ENCODE measurements at places on chromosomes 2 and 18.

- no peak for DNase-seq
Observed at GRCh38 chr18:70256184-70256583, 32.7 kb upstream of the SOCS6 start.

DNA sequence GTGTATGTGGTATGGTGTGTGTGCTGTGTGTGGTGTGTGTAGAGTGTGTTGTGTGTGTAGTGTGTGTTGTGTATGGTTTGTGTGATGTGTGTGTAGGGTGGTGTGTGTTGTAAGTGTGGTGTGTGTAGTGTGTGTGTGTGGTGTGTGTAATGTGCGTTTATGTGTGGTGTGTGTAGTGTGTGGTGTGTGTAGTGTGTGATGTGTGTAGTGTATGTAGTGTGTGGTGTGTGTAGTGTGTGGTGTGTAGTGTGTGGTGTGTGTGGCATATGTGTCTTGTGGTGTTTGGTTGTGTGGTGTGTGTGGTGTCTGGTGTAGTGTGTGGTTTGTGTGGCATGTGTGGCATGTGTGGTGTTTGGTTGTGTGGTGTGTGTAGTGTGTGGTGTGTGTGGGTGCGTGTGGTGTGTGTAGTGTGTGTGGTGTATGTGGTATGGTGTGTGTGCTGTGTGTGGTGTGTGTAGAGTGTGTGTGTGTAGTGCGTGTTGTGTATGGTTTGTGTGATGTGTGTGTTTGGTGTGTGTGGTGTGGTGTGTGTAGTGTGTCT is 4.0 kb upstream of the RTP5 start:
- no peak for DNase-seq

- peak; percentile 30 for DNase-seq
Observed at GRCh38 chr2:96315400-96316071, 9.6 kb upstream of the ITPRIPL1 start.

DNA sequence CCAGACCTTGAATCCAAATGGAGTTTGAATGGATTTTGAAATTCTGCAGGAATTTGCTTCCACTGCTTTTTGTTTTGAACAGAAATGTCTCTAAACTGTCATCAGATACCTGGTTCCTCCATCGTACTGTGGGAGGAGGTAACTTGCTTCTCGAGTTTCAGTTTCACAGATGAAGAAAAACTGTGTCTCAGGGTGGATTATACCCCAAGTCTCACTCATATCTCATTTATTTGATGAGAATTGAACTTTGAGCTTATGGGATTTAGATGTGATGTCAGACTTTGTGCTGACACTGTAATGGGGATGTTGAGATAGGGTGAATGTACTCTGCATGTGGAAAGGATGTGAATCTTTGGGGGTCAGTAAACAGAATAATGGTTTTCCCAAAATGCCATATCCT is 107.5 kb downstream of the GORASP2 start:
- DNase-seq = no peak

DNA sequence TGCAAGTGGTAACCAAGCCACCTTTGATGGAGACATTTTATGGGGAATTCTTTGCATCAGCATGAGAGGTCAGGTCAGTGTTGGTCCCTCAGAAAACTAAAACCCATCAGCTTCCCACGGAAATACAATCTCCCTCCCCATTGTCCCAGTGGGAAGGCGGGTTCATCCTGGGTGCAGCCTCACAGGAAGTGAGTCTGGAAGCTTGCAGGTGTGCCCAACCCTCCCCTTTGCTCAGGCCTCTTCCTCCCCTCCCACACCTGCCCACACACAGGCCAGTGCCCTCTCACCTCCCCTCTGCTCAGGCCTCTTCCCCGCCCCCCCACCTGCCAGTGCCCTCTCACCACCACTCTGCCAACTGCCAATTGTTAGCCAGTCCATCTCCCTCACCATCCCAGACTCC is 166.8 kb upstream of the RAB6C start:
- DNase-seq = no peak

DNA sequence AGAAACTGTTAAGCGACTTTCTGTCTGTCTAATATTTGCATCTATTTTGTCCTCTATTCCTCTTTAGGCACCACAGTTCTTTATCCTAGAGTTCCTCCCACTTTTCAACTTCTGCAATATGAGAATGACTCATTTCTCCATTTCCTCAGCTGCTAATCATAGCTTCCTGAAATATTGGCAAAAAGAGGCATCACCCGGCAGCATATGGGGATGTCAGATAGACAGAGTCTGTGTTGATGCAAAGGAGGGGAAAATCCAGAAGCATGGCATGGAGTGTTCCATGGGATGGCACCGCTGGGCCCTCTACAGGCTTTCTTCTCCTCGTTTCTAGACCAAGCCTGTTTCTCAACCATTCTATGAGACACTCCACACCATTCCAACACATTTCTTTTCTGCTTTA is 93.4 kb downstream of the DOCK10 start:
- DNase-seq = no peak

DNA sequence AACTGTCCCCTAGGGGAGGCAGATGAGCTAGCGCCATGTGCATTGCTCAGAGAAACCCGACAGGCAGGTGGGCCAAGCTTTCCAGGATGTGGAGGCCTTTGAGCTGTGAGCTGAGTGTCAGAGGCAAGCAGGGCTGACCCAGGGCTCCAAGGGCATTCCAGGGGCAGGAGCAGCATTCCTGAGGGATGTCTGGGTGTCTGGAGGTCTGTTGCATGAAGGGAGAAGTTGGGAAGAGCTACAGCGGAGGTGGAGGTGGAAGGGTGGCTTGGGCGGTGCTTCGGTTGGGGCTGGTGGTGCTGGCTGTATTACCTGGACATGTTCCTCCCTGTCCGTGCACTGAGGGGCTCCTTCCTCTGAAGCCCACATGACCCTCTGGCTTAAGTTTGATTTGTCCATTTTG is 102.8 kb downstream of the RNF144A start:
- no peak for DNase-seq

GRCh38 chr2:158482594-158482993 is 25.8 kb downstream of the PKP4 start:
- DNase-seq = no peak

- no peak for DNase-seq
Observed at GRCh38 chr2:188382107-188382506, 90.4 kb downstream of the GULP1 start.

DNA sequence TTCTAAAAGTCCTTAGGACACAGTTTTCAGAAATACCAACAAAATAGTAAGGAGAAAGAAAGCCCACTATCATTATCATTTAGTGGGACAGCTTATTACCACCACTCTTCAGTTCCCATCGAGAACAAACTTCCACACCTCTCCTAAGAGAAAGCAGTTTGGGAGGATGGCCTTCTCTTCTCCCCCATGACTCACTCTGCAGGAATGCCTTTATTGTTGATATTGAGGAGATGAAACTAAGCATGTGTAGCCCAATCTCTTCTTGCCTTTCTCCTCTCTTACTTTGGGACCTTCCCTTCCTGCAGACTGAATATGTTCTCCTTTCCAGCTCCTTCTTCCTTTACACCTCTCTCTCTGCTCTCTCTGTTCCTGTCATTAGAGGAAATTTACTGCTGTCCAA is 30.0 kb upstream of the ERMN start:
- DNase-seq = no peak

DNA sequence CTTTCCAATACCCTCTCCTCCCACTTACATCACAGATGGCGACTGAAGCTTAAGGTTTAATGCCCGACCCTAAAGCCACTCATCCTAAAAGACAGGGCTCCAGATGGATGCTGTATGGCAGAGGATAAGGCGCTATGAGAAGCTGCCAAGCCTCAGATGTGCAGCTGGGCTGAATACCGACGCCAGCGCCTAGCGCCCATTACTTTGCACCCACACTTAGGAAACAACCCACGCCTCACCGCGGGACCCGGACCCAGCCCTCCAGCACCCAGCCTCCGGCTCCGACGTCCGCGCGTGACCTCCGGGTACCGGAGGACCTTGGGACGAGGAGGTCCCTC is 335 bp downstream of the TRAK2 start:
- DNase-seq = no peak

GRCh38 chr18:51192696-51193095 is 4.8 kb downstream of the MEX3C start:
- DNase-seq = no peak

- DNase-seq = no peak
Observed at GRCh38 chr2:1611886-1612285, 132.4 kb downstream of the PXDN start.

- DNase-seq = no peak
Observed at GRCh38 chr2:176414641-176415040, 145.4 kb downstream of the MTX2 start.

DNA sequence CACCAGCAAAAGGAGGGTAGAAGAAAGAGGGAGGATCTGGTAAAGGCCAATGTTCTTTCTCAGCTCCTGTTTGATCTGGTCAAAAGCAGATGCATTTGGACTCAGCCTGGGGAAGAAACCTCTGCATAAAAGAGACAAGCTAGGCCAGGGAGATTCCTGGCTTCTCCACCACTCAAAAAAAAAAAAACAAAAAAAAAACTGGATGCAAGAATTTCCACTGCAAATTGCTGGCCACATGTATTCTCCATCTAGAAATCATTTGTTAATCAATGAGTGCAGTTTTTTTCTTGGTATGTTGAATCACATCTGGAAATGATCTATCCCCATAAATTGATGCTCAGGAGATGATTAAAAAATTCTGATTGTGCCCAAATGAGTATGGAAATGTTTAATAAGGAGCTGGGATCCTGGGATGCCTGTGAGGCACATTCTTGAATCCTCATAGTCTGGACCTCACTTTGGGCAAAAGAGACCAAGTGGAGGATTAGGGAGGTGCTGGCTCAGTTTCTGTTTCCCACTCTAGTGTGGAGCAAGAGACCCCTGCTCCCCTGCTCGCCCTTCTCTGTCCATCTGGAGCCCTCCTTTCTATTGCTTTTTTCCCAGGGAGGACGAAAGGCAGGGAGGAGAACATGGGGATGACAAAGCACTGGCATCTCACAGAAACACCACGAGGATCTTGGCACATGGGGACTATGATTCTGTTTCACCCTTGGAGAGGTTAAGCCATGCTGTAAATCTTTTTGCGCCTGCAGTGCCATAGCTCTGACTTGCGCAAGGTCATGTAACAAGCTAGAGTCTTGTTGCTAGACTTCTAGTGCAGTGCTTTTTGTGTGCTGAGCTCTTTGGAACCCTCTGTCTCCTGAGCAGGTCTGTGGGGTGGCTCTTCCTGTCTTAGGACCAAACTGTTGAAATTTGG is 57.6 kb downstream of the APOB start:
- DNase-seq = no peak

DNA sequence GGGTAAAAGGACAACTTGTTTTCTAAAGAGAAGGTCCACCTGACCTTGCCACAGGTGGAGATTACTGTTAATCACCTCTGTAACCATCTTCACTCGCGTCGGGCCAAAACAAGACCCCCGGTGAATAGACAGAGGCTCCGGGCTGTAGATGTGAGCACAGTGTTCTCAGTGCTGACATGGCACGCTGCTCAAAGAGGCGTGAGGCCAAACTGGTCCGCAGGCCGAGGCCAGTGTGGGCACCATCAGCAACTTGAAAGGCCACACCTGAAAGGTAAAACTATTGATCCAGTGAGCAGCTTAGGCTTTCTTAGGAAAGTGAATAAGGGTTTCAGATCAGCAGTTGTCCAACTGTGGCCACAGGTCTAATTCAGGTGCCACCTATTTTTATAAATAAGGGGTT is 75.1 kb downstream of the MYT1L start:
- DNase-seq = no peak

- no peak for DNase-seq
Observed at GRCh38 chr2:80117401-80117800, 187.2 kb downstream of the LRRTM1 start.

- DNase-seq = no peak
Observed at GRCh38 chr2:212173331-212173730, 365.3 kb downstream of the ERBB4 start.

GRCh38 chr2:200257570-200257969 is 48.9 kb upstream of the SPATS2L start:
- DNase-seq = no peak

DNA sequence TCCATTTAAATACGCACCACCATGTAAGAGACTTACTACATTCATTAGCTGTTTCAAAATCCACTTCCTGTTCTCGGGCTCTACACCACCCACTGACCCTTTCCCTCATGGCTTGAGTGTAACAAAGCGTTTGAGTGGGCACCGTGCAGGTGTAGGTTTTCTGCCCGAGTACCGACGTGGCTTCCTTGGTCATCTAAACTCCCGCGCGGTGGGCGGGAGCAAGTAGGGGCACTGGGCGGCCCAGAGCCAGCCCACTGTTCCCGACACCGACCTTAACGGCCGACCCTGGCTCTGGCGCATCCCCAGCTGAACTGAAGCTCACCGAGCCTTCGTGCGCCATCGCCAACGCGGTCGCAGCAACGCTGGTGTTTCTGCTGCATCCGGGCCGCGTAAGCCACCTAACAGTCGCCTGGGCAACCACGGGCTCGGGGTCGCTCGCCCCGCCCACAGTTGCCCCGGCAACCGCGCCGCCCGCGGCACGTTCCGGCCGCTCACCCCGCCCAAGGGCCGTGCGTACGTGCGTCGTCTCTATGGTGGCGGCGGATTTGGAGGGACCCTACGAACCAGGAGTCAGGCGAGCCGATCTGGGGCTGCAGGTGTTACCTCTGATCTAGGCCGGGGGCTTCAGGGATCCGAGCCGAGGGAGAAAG is at the start of the genes C2orf81 and WDR54:
TSS of gene C2orf81 (minus strand) at position 399 of the 650 bp plus-strand sequence. CDS start at position 340, 59 bp downstream.
TSS of gene WDR54 (plus strand) at position 510 of the 650 bp plus-strand sequence. CDS start 424 bp downstream, outside the sequence.
- DNase-seq = peak; percentile 94

GRCh38 chr2:191043438-191043837 is 29.5 kb upstream of the STAT1 start:
- no peak for DNase-seq

- DNase-seq = no peak
Observed at GRCh38 chr2:240023792-240024191, 1.4 kb downstream of the NDUFA10 start.

- no peak for DNase-seq
Observed at GRCh38 chr18:8776013-8776943, 70.9 kb downstream of the MTCL1 start.

DNA sequence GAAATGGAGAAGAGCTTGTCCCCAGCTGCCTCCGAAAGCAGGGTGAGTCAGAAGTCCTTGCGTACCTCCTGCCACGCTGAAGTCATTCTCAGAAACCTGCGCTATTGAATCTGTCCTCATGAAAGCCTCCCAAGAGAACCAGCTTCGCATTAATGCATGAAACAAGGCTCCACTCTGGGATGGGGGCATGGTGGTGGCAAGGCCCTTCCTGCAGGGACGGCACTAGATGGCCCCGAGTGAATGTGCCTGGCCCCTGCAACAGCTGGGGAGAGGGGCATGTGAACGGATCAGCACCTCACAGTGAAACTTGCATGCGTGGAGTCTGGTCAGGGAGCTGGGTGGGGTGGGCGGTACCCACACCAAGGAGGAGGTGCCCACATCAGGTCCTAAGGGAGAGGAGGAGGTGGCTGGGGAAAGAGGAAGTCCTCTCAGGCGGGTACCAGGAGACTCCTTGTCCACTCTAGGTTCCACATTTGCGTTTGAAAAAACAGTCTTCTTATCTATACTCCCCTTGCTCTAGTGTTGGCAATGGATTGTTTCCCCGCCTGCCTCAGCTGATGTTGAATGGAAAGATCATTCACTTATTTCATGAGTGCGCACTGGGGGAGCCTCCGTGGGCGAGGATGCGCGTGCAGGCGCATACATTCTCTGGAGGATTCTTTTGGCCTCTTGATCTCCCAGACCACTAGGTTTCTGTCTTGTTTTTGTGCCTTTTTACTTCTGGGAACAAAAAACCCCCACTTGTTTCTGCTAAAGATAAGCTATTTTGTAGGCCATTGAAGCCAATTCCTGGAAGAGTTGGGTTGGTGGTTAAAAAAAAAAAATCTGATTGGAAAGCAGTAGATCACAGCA is 104.7 kb downstream of the KLHL29 start:
- no peak for DNase-seq

Measured in activated naive CD4-positive, alpha-beta T cell treated with Interleukin-2 at 50 U/mL for 16 hours (primary cell).